Renal pelvis (tissue), 12 donors: ENCODE measurements at places on chromosomes 11 and 22. TPM values are rescaled to one million over a fixed set of nuclear protein-coding genes. Genes with fewer than 3 reads are reported as not detected.
A peak's percentile ranks its signal among the peaks of the same experiment; 100 is the strongest.

CCS gene
- 69.1 TPM for polyA plus RNA-seq

APOA5 gene
- polyA plus RNA-seq, result not detected

TMEM151A gene
- polyA plus RNA-seq, result 0.13 TPM

DDX17 gene
- 1,207 TPM for polyA plus RNA-seq

COMMD9 gene
- polyA plus RNA-seq, result 96.2 TPM

POLDIP3 gene
- polyA plus RNA-seq, result 110 TPM

- no peak for DNase-seq
These were observed 35.2 kb upstream of the P2RY2 start for GRCh38 chr11:73182824-73183321.

DNA sequence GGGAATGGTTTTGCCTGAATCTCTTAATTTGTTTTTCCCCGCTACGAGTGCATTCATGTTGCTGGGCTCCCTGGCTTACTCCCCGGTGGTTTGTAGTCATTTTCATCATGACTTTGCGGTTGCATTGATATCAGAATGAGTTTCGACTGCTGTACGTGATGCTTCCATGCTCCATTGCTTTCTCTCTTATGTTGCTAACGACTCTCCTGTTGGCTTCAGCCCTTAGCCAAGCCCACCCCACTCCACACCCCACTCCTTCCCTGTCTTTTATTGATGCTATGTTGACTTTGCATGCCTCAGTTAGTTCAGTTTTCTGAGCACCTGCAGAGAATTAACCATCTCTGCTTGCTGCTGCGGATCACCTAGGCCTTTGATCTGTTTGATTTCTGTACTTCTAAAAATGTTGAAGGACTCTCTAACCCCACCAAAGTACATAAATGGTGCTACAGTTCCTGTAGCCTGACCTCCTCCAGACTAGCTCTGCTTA lies 65.3 kb downstream of the ARFGAP2 start:
- DNase-seq, result no peak

DNA sequence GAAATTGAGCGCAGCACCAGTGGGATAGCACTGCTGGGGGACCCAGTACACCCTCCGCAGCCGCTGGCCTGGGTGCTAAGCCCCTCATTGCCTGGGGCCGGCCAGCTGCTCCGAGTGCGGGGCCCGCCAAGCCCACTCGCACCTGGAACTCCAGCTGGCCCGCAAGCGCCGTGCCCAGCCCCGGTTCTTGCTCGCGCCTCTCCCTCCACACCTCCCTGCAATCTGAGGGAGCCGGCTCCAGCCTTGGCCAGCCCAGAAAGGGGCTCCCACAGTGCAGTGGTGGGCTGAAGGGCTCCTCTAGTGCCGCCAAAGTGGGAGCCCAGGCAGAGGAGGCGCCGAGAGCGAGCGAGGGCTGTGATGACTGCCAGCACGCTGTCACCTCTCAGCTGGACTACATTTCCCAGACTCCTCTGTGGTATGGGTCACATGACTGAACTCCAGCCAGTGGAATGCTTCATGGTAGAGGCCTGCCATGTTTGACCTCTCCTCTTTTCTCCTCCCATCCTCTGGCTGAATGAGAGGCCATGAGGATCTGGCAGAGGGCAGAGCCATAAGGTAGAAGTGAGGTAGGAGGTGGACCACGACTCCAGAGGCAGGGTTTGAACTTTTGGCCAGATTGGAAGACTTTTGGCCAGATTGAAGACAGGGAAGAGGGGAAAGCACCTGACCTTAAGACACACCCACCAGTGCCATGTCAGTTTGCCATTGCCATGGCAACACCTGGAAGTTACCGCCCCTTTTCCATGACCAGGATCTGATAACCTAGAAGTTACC lies 6.2 kb downstream of the MRGPRD start:
- no peak for DNase-seq

DNA sequence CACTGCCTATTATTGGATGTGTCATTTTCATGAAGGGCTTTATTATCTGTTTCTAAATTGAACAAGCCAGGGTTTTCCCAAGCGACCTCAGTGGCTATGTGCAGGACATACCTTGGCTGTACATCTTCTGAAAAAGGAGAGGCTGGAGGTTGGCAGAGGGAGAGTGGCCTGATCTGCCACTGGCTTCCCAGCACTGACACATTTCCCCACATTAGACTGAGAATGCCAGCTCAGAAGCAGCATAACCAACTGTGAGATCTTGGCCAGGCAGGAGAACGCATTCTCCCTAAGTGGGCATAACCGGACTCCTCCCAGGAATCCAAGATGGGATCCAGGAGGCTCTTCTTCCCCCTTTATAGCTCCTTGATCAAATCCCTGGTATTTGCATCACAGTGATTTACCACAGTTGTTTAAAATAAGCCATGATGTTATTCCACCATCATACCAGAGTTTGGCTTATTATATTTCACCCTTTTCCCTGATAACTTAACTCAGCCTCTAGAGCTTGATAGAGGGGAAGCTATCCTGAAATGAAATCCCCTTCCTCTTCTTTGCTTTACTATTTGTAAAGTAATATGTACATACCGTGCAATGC lies 33.8 kb downstream of the AMOTL1 start:
- DNase-seq, result no peak

GRCh38 chr11:44403587-44404273 lies 93.8 kb upstream of the ALX4 start:
- DNase-seq, result no peak

DNA sequence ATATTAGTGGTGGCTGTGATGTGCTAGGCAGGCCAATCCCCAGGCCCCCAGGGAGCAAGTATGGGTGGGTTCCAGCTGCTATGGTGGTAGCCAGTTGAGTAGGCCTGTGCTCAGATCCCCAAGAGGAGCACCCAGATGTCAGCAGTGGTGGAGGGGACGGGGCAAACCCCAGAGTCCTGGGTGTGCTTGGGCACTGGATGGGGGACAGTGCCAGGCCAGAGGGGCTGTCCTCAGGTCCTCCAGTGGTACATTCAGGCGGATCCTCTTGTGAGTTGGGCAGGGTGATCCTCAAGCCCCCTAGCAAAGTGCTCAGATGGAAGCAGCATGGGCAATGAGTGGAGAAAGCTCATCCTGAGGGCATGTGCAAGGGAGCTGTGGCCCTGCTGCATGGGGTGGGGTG lies 26.0 kb downstream of the CFAP300 start:
- DNase-seq, result no peak

DNA sequence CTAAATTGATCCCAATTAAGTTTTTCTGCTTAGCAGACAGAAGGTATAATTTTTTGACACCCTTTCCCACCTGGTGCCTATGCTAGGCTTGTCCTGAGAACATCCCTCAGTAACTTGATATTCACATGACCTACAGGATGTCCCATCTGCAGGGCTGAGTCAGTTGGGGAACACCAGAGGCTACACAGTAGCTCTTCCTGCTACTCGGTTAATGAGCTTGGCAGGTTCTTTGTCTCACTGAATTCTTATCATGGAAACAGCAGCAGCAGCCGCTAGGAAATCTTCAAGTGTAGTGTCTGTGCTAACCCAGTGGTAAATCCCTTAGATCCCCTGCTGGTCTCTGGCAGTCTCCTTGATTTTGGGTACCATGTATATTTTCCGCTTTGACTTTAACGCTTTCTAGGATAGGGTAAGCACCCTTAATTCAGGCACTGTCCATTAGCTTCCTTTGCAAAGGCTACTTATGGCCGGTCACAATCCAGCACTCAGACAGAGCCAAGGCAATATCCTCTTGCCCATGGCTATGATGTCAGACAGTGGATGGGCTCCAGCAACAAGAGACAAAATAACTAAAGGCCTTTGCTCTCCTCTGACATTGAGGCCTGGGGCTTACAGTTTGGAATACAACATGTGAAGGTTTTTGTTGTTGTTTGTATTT lies 8.5 kb downstream of the MRPL16 start:
- DNase-seq, result no peak

- no peak for DNase-seq
These were observed 497.5 kb downstream of the TBC1D22A start for GRCh38 chr22:47259990-47260389.

- DNase-seq, result no peak
These were observed 540.9 kb downstream of the RAB38 start for GRCh38 chr11:87634331-87634730.

DNA sequence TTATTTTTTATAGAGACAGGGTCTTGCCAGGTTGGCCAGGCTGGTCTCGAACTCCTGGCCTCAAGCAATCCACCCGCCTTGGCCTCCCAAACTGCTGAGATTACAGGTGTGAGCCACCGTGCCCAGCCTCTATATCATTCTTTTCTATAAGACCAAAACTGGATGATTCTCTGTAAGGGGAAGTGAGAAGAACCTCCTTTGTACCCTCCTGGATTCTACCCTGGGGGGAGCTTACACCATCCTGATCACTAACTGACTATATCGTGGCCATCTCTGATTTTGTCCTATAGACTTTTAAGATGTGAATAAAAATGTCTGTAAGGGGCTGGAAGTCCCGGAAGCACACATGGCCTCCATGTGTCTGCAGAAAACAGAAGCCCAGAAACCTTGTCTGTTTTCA lies 9.1 kb downstream of the PIWIL4 start:
- no peak for DNase-seq

DNA sequence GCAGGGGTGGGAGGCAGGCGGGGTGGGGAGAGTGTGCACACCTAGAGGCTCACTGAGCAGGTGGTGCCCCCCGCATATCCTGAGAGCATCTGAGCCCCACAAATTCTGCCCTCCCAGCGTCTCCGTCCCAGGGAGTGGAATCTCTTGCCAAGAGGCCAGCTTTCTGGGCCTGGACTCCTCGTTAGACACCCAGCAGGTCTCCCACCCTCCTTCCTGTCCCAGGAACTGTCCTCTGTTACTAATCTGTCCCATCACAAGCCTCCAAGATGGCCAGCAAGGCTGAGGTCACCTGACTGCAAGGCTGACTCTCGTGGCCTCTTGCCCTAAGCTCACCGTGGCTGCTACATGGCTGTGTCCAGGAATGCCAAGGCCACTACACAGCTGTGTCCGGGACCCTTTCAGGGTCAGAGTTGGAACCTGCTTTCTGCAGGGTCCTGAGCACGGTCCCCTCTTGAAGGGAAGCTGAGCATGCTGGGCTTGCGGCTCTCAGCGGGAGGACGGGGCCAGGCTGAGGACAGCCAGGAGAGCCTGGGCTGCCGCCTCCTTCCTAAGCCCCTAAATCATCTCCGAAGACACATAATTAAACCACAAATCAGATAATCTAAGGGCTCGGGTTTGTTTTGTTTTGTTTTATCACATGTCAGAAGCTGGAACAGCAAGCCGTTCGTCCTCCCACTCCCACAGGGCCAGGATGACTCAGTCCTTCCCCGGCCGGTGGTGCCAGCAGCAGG lies 1327.3 kb downstream of the TBC1D22A start:
- peak; percentile 87 for DNase-seq

DNA sequence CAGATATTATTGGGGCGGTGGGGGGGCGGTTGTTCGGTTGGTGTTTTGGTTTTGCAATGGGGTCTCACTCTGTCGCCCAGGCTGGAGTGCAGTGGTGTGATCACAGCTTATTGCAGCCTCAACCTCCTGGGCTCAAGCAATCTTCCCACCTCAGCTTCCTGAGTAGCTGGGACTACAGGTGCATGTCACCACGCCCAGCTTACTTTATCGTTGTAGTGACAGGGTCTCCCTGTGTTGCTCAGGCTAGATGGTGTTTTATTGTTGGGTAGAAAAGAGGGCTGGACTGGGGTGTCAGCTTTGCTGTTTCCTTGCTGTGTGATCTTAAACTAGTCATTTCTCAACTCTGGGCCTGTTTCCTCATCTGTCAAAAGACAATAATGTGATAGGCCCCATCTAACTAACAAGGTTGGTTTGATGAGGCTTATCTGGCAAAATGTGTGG lies 17.5 kb upstream of the MYH9 start:
- DNase-seq, result no peak

DNA sequence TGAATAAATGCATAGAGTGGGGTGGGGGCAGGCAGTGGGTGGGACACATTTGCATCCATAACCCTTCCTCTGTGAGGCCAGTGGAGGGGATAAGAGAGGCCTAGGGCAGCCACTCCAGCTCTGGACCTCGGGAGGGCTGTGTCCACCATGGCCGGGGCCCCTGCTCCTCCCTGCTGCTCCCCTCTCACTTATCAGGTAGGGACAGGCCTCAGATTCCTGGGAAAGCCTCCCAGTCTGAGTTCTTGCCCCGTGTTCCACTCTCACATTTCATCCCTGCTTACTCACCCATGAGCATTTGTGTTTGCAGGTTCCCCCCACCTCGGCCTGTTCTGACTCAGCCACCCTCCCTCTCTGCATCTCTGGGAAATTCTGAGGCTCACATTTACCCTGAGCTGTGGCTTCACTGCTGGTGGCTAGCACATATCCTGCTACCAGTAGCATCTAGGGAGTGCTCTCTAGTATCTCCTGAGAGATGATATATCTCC lies 128.7 kb upstream of the TOP3B start:
- peak; percentile 27 for DNase-seq

DNA sequence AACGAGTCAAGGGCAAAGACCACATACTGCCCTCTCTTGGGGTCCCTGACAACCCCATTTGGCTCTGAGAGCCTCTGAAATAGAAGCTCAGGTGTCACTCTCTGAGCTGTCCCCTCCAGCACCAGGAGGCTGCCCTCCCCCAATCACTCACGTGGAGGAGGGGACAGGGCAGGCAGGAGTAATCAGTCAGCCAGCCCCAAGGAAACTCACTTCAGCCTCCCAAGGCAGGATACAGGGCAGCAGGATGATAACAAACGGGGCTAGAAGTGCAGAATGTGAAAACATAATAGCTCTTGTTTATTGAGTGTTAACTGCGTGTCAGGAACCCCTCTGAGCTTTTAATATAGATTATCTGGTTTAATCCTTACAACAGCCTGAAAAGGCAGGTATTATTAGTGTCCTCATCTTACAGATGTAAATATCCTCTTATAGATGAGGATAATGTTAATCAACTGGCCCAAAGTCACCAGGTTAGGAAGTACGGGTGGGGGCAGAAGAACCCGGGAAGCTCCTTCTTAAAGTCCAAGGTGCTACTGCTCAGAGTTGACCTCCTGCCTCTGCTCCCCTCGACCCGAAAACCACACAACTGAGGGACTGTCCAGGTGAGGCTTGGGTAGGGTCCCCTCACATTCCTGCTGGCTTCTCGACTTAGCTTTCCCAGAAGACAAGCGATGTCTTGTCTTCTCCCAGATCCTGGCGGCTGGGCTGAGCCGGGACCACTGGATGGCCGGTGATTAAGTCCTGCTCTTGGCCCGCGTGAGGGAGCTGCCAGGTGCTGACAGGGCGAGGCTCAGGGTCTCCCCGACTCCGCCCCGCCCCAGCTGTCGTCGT lies 2.7 kb downstream of the CHRM4 start:
- no peak for DNase-seq

- DNase-seq, result no peak
These were observed 68.6 kb downstream of the ATXN10 start for GRCh38 chr22:45740236-45740635.

- DNase-seq, result no peak
These were observed 81.1 kb upstream of the WNT7B start for GRCh38 chr22:46058091-46058420.
